ENCODE measurements at places on chromosomes 7 and 10.

GRCh38 chr7:27156508-27156898 is at the start of gene HOXA7:
Gene HOXA7 (minus strand): TSS chr7:27156675. CDS start chr7:27156545, 130 bp downstream.
- peak; percentile 24 for DNase-seq

DNA sequence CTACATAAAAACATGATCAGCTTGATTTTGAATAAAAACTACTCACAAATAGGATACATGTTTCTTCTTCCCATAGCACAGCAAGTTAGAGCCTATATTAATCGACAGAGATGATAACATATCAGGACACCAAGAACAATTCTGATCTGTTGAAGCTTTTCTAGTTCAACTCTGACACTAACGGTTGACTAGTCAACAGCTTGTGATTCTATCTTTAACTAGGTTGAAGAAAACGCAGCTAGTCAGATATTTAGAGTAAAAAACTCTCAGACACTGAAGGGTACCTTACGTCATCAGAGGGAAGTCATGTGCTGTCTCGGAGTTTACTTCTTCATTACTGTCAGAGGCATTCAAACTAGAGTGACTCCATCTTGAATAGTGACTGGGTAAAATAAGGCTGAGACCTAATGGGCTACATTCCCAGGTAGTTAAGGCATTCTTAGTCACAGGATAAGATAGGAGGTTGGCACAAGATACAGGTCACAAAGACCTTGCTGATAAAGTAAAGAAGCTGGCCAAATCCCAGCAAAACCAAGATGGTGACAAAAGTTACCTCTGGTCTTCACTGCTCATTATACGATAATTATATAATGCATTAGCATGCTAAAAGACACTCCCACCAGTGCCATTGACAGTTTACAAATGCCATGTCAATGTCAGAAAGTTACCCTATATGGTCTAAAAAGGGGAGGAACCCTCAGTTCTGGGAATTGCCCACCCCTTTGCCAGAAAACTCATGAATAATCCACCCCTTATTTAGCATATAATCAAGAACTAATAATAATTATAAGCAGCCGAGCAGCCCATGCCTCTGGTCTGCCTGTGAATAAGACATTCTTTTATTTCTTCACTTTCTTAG is 21.3 kb downstream of the CCDC71L start:
- DNase-seq: no peak

GRCh38 chr7:5625938-5626337 is 155.5 kb downstream of the RNF216 start:
- no peak for DNase-seq

GRCh38 chr7:134290286-134290685 is 26.4 kb downstream of the SLC35B4 start:
- DNase-seq: no peak

GRCh38 chr10:113436851-113437250 is 116.0 kb upstream of the HABP2 start:
- no peak for DNase-seq

DNA sequence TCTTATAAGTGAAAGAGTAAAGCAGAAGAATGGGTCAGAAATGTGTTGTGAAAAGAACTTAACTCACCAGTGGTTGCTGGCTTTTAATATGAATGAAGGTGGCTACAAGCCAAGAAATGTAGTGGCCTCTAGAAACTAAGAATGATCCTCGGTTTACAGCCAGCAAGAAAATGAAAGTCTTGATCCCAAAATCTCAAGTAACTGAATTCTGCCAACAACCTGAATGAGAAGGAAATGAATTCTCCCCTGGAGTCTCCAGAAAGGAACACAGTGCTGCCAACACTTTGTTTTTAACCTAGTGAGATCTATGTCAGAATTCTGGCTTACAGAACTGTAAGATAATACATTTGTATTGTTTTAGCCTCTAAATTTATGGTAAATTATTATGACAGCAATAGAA is 193.0 kb downstream of the FZD1 start:
- DNase-seq: no peak
